Effector memory CD4-positive, alpha-beta T cell (primary cell): ENCODE measurements at places on chromosomes 6 and 20.

DNA sequence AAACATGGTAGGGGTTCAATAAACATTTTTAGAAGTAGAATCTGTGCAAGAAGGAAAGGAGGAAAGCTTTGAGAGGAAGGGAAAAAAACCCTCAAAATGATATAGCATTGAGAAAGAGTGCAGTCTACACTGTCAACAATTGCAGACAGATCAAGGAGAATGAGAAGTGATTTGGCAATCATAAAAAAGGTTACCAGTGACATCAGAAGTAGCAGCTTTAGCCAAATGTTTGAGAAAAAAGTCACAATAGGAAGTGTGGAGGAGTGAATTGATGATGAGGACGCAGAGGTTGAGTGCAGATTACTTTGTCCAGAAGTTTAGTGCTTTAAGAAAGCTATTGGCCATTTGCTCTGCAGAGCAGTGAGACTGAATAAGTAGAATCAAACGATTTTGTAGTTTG lies 155.0 kb downstream of the GJA1 start:
- DNase-seq = no peak

DNA sequence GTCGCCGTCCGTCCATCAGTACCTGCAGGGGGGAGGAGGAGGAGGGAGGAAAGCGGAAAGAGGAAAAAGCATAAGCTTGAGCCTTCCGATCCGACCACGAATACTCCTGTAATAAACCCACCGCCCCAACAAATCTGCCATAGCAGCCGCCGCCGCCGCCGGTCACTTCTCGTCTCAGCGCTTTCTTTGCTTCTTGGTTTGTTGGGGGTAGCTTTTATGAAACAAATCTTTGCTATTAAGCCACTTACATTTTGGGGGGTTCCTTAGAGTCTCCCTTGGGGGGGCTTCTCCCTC lies 277 bp downstream of the ADGRB3 start:
- no peak for DNase-seq

GRCh38 chr20:54268941-54269340 lies 61.1 kb downstream of the PFDN4 start:
- DNase-seq = no peak

DNA sequence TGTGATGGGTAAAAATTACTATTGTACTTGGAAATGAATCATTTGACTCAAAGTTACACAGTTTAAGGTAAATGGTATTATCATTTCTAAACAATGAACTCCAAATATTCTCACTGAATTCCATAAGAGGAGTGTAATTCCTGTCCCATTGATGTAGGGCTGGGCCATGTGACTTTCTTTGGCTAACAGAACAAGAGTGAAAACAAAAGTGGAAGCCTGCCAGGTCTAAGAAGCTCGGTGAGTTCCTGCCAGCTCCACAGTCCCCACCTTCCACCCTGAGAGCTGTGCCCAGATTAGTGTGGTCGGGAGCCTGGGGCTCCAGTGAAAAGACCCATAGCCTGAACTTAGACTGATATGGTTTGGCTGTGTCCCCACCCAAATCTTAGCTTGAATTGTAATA lies 24.6 kb downstream of the TBXT start:
- DNase-seq = no peak

DNA sequence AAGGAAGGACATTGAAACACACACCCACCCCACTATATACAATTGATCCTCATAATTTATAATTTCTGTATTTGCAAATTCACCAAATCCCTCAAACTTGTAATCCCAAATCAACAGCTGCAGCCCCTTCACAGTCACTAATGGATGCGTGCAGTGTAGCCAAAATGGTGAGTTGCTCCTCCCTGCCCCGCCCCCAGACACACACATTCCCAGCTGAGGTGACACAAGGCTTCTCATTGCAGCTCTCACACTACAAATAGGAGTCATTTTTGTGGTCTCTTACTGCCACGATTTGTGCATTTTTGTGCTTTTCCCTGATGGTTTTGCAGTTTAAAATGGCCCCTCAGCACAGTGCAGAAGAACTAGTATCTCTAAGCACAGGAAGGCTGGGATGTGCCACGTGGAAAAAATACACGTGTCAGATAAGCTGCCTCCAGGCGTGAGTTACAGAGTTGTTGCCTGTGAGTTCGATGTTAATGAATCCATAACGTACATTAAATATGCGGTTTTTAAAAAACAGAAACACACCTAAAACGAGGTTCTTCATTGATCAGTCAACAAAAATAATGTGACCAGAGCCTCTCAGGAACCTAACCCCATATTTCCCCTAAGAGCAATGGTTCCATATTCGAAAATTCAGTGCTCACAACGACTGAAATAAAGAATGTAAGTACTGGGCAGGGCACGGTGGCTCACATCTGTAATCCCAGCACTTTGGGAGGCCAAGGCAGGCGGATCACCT lies 8.2 kb downstream of the ATP9A start:
- DNase-seq = no peak

- no peak for DNase-seq
Observed at GRCh38 chr6:1325461-1326309, 13.8 kb downstream of the FOXQ1 start.
